ENCODE measurements at places on chromosomes 7 and 10.

- H3K4me1 ChIP-seq, result no peaks in the 10 kb centered on the region
- DNase-seq, result no peak
- no peaks in the 10 kb centered on the region for H3K27me3 ChIP-seq
- H3K27ac ChIP-seq, result no peak overlapping the region
Measured at GRCh38 chr10:108757946-108758345, 1165.4 kb downstream of the XPNPEP1 start.

- DNase-seq, result no peak
- H3K27me3 ChIP-seq, result peaks cover 14% of the 10 kb centered on the region
- no peak overlapping the region for H3K4me3 ChIP-seq
- peaks cover 31% of the 10 kb centered on the region for H3K4me1 ChIP-seq
Measured at GRCh38 chr7:150326657-150327268, 3.4 kb upstream of the ACTR3C start.

- H3K4me1 ChIP-seq, result no peaks in the 10 kb centered on the region
- H3K36me3 ChIP-seq, result no peaks in the 10 kb centered on the region
- no peak overlapping the region for H3K27ac ChIP-seq
- no peak overlapping the region for H3K4me3 ChIP-seq
- H3K27me3 ChIP-seq, result no peaks in the 10 kb centered on the region
- DNase-seq, result no peak
Measured at GRCh38 chr7:40876601-40877000, 741.8 kb downstream of the SUGCT start.

DNA sequence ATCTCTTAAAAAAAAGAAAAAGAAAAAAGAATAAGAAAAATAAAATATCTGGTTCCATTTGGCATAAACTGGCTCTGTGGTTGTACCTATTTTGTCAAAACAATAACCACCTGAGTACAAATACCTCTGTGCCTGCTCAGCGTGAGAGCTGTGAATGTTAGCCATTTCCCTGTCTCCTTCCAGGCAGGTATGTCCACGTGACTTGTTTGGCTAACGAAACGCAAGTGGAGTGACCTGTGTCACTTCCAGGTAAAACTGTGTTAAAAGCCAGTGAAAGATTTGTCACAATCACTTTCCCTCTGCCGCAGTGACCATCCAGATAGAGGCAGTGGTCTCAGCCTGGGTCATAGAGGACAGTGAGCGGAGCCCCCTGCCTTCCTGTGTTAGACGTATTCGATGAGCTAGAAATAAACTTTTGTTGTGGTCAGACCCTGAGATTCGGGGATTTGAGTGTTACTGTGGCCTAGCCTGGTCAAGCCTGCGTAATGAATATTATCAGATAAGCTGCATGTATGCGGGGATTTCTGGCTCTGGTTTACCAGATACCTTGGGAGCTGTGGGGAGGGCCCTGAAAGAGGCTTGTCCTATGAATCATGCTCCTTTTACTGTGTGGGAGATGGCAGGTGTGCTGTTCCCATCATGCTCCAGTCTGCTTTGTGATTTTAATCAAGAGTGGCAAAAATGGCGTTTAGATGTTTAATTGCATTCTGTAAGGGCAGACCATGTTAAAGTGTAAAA is 3.8 kb downstream of the PTER start:
- H3K4me3 ChIP-seq, result no peak overlapping the region
- peaks cover 7% of the 10 kb centered on the region for H3K36me3 ChIP-seq
- no peaks in the 10 kb centered on the region for H3K27me3 ChIP-seq
- peaks cover 43% of the 10 kb centered on the region for H3K4me1 ChIP-seq
- peak; percentile 45 for DNase-seq

- peak overlapping the region; percentile 92 for H3K27ac ChIP-seq
- peaks cover 38% of the 10 kb centered on the region for H3K4me1 ChIP-seq
- H3K27me3 ChIP-seq, result no peaks in the 10 kb centered on the region
Measured at GRCh38 chr10:102633287-102633686, 11.0 kb upstream of the TRIM8 start.

Measured in left lung (tissue), 14 donors.